ENCODE measurements at places on chromosomes 7 and 10.

GRCh38 chr10:36773652-36774051 is 351.7 kb upstream of the ANKRD30A start:
- DNase-seq: no peak

DNA sequence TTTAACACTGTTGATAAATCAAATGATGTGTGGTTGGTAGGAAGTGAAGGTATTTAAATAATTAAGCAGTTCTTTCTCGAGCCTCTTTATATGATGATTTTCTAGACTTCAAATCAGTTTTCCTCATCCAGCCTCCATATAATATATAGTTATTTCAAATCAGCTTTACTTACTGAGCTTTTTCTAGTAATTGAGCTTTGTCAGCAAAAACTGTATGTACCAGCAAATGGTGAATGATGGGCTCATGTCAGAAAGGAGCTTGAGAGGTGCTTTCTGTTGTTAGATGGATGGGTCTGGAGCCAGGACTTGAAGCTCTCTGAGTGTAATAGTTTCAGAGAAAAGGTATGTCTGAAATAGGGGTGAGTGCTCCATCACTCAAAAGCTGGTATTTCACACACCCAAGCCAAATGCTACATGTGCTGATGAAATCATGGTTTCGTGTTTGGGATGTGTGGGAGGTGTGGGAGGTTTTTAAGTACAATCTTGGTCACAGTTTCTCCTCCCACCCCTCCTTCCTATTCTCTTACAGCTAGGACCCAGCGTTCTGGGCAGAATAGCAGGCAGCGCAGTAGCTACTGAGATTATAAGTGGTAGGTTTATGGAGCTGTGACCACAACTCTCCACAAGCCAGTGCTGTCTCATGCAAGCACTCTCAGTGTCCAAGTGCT is 55.8 kb downstream of the LRMDA start:
- DNase-seq: no peak

- no peak for DNase-seq
These were observed 34.6 kb downstream of the CARD11 start for GRCh38 chr7:3009086-3009485.

- DNase-seq: no peak
These were observed 20.0 kb downstream of the RBM17 start for GRCh38 chr10:6108631-6109443.

GRCh38 chr7:129122078-129122750 is 22.3 kb upstream of the TSPAN33 start:
- no peak for DNase-seq

- no peak for DNase-seq
These were observed 146.9 kb upstream of the ANK3 start for GRCh38 chr10:60536529-60537114.

DNA sequence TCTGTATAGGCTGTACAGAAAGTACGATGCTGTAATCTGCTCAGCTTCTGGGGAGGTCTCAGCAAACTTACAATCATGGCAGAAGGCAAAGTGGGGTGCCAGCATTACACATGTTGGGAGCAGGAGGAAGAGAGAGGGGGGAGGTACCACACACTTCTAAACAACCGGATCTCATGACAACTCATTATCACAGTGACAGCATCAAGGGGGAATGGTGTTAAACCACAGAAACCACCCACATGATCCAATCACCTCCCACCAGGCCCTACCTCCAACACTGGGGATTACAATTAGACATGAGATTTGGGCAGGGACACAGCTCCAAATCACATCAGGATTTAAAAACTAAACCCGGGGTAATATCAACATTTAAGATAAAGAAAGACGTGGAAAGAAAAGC is 468.8 kb upstream of the AUTS2 start:
- DNase-seq: no peak

DNA sequence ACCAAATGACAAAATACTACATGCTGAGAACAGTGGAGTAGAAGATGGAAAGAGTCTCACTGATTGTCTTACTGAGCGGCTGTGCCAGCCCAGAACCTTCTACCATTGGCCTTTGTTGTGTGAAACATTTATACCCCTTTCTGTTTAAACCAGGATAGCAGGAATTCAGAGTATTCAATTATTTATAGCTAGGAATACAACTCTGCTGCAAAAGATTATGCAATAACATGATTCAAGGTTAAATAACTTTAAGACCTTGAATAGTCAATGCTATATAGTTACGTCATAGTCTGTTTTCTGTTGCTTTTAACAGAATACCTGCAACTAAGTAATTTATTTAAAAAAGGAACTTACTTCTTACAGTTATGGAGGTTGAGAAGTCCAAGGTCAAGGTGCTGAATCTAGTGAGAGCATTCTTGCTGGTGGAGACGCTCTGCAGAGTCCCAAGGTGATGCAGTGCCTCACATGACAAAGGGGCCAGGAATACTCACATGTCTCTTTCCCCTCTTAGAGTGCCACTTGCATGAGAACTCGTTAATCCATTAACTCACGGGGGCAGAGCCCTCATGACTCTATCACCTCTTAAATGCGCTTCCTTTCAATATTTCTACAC is 371.8 kb downstream of the MDFIC start:
- DNase-seq: no peak

DNA sequence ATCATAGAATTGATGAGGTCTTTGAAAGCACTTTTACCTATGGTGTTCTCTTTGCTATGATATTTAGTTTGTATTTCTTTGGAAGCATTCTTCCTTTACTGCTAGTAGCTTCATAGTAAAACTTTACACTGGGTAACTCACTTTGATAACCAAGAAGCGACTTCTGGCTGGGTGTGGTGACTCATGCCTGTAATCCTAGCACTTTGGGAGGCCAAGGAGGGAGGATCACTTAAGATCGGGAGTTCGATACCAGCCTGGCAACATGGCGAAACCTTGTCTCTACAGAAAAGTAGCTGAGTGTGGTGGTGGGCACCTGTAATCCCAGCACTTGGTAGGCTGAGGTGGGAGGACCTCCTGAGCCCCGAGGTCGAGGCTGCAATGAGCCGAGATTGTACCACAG is 36.2 kb downstream of the CCDC126 start:
- DNase-seq: no peak

GRCh38 chr7:97149843-97150242 is 32.3 kb downstream of the SDHAF3 start:
- DNase-seq: no peak

DNA sequence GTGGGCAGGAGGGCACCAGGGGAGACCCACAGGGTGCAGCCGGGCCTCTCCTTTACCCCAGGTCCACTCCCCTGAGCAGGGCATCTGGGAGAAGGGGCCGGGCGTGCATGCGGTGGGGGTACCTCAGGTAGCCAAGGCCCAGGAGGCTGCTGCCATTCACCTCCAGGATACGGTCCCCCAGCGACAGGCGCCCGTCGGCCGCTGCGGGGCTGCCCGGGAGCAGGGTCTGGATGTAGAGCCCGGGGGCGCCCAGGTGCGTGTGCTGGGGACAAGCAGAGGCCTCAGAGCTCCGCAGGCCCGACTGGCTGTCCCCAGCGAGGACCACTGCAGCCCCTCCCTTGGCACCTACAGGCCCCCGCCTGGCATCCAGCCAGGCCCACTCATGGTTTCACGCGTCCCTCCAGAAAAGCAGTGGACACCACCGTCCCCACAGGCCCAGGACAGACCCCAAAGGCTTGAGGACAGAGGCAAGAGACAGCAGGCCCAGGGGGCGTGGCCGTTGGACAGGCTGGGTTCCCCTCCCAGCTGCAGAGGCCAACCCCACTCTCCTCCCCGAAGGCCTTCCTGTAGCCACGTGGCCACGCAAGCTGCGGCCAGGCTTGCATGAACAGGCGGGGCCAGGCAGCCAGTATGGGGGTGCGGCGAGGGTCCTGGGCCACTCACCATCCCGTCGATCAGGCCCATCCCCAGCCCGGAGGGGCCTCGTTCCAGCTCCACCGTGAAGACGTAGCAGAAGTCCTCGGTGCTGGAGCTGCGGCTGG is 24.3 kb downstream of the AP5Z1 start:
- no peak for DNase-seq

DNA sequence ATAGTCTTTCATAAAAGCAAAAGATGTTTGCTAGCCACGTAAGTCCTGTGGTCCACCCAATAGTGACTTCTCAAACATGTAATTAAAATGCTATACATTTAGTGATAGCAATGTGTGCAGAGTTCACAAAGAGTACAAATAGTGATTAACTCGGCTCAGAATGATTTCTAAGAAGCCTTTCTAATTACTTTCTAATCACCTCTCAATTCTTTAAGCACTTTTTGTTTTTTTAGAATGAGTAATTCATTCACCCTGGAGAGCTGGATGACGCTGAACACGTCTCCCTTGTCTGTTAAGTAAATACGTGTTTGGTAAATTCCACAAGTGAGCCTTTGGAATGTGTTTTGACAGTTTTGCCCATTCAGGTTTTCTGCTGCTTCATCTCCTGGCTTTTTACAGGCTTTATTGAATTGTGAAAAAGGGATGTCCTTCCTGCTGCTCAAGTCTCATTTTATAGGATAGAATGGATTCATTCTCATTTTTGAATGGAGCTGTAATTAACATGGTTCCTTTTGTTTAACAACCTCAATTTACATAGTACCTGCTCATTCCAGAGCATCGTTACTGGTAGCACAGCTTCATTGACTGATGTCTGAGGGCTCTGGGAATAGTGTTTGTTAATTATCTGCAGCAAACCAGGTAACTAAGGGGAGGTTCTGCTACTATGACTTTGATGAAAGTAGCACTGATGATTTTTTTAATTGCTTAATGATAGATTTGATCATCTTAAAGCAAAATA is 212.1 kb downstream of the VTI1A start:
- DNase-seq: no peak

DNA sequence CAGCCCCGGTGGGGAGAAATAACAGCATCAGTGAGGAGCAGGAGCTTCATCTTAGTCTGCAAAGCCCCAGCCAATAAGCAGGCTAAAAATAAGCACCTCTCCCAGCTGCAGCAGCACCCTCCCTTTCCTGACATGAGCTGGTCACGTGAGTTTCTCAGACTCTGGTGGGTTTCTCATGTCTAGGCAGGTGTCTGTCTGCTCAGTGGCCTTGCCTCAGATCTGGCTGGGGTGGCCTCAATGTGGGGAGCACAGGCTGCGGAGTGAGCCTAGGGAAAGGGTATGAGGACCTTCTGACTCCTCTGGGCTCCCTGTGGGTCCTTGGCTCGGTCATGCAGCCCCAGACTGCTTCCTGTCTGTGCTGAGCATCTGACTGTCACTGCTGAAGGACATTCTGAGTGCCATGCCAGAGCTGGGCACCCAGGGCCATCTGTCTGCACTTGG is 81.6 kb upstream of the LRRC4 start:
- DNase-seq: no peak

GRCh38 chr10:51397244-51397643 is 302.2 kb downstream of the CSTF2T start:
- DNase-seq: no peak

DNA sequence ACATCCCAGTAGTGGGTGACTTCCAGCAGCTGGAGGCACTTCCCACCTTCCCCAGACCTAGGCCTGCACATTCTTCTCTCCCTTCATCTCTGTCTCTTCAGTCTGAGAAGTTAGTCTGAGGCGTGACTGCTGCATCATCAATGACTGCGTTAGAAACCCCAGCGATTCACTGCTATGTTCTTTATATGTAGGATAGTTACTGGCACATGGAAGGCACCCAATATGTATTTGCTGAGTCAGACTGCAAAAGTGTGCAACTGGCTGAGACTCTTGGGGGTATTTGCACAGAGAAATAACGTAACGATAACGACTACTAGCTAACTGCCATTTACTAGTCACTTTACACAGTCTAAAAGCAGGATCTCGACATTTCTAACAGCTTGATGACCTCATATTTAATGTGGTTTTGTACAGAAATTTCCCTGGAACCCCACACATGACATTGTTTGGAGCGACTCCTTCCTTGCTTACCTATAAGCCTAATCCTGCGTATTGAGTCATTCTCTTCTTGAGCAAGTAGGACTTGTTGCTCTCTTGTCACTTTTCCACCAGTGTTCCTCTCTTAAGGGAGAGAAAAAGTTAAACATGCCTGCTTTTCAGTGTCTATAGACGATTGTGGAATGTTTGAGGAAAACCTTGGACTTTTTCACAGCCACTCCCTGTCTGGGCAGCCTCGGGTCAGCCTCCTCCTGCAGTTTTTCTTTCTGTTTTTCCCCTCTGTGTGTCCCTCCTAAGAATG is 45.5 kb downstream of the THNSL1 start:
- DNase-seq: no peak

DNA sequence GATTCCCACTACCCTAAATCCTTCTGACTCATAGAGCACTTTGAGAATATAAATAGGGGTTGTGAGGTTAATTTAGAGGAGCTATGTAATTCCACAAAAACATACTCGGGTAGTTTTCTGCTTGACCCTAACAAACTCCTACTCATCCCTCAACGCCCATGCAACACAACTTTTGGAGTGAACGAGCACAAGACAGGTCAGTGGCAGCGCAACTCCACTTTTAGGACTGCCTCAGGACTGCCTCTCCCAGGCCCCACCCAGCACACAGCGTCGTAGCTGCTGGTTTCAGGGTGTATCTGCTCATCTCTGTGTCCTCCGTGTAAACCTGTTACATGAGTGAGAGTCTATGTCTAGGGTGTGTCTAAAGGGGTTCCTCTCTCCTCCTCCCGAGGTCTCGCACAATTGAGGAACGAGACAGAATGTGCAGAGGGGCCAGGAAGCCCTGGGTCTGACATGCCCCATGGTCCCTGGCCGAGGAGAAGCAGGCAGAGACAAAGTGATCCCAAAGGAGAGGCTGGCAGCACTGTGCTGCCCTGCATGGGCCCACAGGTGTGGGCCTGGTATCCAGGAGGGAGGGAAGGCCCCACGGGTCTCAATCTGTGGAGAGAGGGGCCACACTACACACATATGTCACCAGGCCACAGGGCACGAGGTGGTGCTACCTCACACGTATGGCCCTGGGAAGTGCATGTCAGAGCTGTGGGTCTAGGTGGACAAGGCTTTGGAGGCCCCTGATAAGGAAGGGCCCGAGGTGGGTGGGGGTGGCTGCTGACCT is 45.5 kb downstream of the CAMK2B start:
- no peak for DNase-seq

DNA sequence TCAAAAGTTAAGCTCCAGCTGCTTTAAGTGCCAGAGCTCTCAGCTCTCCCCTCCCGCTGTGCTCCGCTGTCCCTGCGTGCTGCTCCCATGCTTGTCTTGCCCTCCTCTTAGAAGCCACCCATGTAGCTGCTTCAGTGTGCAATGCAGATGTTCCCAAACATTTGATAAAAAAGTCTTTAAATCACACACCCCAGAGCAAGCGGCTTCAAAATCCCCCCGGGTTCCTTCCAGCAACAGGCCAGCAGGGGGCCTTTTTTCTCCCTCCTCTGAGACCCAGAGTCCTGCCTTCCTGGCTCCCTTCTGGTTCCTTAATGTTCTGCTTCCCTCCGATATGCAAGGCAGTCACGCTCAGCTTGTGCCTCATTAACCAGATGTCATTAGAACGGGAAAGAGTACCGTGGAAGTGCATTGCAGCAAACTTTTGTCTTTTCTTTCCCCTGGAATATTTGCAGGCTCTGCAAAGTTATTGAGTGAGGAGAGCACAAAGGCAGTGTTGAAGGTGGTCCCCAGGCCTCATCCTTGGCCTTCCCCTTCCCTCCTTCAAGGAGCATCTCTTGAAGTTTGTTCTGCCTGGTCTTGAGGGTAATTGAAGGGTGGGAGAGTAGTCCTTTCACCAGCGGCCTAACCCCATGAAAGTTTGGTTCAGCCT is 25.5 kb downstream of the LDB3 start:
- no peak for DNase-seq

Data from stimulated activated CD8-positive, alpha-beta memory T cell treated with anti-CD3 and anti-CD28 coated beads, Interleukin-15, amount 100 ng/mL, for 4 hours (primary cell).